ENCODE measurements at places on chromosomes 5 and 9. TPM values are rescaled to one million over a fixed set of nuclear protein-coding genes. Genes with fewer than 3 reads are reported as not detected.

Gene IL3
- total RNA-seq: not detected

Gene CATSPER3
- total RNA-seq: 0.89 TPM

Gene ZFP2
- total RNA-seq: 0.21 TPM

Gene FBP1
- 0.31 TPM for total RNA-seq

GRCh38 chr9:106921341-106921899 is 58.5 kb downstream of the ZNF462 start:
- no peaks in the 10 kb centered on the region for H3K27me3 ChIP-seq
- DNase-seq: no peak
- no peaks in the 10 kb centered on the region for H3K36me3 ChIP-seq
- no peak overlapping the region for H3K4me3 ChIP-seq
- H3K27ac ChIP-seq: no peak overlapping the region

DNA sequence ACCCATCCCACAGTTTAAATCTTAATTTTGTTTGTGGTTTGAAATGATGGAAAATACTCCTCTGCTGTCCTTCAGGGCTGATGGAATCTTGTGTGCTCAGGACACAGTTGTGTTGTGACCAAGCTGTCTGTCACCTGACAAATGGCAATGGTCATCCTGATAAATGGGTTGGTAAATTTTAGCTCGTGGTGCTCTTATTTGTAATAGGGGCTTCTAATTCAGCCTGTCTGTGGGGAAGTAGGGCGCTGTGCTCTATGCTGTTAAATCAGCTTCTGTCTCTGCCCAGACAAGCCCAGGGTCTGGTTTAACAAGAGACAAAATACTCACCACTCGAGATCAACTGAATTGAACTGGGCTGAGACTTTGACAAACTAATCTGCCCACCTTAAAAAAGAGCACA is 4.5 kb downstream of the LRRTM2 start:
- H3K27me3 ChIP-seq: peaks cover 32% of the 10 kb centered on the region
- DNase-seq: no peak
- H3K4me1 ChIP-seq: no peaks in the 10 kb centered on the region
- no peaks in the 10 kb centered on the region for H3K36me3 ChIP-seq

- DNase-seq: no peak
- no peaks in the 10 kb centered on the region for H3K4me1 ChIP-seq
- H3K36me3 ChIP-seq: no peaks in the 10 kb centered on the region
These were observed 59.0 kb upstream of the NUDT12 start for GRCh38 chr5:103621548-103621930.

DNA sequence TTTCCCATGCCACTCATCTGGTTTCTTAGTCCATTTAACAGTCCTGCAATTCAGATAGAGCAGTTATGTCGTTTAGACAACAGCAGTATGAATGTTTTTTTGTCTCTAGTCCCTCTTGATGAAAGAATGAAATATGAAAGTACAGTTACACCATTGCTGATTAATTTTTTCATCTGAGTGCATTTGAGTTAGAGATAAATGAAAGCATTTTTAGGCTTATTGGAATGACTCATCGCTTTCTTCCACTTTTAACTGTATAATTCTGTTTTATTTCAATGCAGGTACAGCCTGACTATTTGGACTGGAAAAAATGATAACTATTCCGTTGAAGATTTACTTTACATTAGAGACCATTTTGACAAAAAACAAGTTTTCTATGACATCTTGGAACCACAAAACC is 28.7 kb downstream of the ANKRD34B start:
- no peak overlapping the region for H3K4me3 ChIP-seq
- no peak overlapping the region for H3K27ac ChIP-seq
- DNase-seq: no peak

DNA sequence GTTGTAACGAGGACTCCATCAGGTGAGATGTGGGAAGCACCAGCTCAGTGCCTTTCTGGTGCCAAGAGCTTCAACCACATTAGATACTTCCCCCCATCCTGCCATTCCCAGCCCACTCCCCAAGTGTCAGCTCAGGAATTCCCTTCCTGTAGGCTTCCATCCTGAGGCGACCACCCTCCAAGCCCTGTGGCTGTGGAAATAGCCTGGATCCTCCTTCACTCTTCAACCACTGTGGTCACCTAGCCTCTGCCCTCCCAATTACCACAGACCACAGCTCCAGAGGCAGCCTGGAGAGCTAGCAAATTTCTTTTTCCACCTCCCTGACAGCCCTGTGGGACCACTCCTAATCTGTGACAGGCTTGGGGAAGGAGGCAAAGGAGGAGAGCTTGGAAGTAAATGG is 219.8 kb upstream of the MAP3K1 start:
- no peak overlapping the region for H3K4me3 ChIP-seq
- DNase-seq: no peak
- H3K36me3 ChIP-seq: peaks cover 1% of the 10 kb centered on the region
- H3K27me3 ChIP-seq: peaks cover 10% of the 10 kb centered on the region
- no peak overlapping the region for H3K27ac ChIP-seq
- peaks cover 5% of the 10 kb centered on the region for H3K4me1 ChIP-seq

GRCh38 chr9:137028263-137029057 is 423 bp upstream of the ABCA2 start:
- H3K36me3 ChIP-seq: no peaks in the 10 kb centered on the region
- H3K4me3 ChIP-seq: peak overlapping the region; percentile 71
- peak overlapping the region; percentile 88 for H3K27ac ChIP-seq
- peaks cover 68% of the 10 kb centered on the region for H3K4me1 ChIP-seq

DNA sequence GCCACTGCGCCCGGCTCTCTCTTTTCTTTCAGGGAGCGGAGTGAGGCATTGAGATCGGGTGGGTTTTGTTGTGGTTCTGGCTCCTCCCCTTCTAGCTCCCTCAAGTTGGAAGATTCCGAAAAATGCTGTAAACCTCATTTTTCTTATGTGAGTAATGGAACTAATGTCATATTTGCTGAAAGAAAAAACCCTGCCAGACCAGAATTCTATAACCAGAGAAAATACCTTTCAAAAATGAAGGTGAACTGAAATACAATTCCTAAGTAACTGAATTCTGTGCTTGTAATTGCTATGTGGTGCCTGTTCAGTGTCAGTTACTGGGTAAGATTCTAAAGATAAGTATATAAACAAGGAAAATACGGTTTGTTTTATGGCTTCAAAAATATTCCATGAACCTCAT is 30.9 kb upstream of the CDK20 start:
- DNase-seq: no peak
- no peak overlapping the region for H3K27ac ChIP-seq
- H3K4me1 ChIP-seq: peaks cover 9% of the 10 kb centered on the region
- H3K4me3 ChIP-seq: no peak overlapping the region

GRCh38 chr9:38346811-38347210 is 45.7 kb upstream of the ALDH1B1 start:
- no peaks in the 10 kb centered on the region for H3K36me3 ChIP-seq
- no peak for DNase-seq
- peaks cover 7% of the 10 kb centered on the region for H3K4me1 ChIP-seq

DNA sequence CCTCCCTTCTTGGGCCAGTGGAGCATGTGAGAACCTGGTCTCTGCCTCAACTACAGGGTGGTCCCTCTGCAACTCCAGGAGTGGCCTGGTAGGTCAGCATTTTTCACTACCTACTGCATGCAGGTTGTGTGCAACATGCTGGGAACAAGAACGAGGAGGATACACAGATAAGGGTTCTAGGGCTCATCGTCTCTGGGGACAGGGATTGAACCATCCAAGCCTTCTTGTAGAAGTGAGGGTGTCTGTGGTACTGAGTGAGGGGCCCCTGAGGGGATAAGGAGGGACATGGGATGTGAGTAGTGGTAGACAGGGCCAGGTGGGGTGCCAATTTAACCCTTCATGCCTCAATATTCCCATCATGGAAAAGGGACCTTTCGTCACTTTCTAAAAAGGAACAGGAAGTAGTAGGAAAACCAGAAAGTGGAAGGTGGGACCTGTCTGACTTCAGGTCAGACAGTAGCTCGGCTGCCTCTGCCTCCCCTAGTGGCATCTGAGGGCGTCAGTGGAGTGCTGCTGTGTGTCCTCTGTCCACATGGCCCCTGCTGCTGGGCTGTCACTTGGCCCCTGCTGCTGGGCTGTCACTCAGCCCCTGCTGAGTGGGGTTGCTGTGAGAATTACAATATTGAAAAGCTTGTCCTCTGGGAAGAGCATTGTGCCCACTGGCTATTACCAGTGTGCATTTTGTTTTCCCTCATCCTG is 48.6 kb upstream of the RNU6ATAC start:
- no peak overlapping the region for H3K4me3 ChIP-seq
- H3K36me3 ChIP-seq: no peaks in the 10 kb centered on the region
- no peaks in the 10 kb centered on the region for H3K27me3 ChIP-seq
- H3K4me1 ChIP-seq: no peaks in the 10 kb centered on the region
- DNase-seq: no peak

DNA sequence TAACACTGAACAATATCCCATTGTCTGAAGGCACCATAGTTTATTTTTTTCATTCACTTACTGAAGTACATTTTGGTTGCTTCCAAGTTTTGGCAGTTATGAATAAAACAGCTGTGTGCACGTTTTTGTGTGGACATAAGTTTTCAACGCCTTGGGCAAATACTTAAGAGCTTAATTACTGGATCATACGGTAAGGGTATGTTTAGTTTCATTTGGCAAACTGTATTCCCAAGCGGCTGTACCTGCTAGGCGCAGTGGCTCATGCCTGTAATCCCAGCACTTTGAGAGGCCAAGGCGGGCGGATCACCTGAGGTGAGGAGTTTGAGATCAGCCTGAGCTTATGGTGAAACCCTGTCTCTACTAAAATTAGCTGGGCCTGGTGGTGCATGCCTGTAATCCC is 63.7 kb upstream of the FAM120A start:
- H3K27ac ChIP-seq: no peak overlapping the region
- peaks cover 7% of the 10 kb centered on the region for H3K27me3 ChIP-seq
- H3K4me3 ChIP-seq: no peak overlapping the region
- H3K36me3 ChIP-seq: no peaks in the 10 kb centered on the region
- H3K4me1 ChIP-seq: no peaks in the 10 kb centered on the region
- DNase-seq: no peak

DNA sequence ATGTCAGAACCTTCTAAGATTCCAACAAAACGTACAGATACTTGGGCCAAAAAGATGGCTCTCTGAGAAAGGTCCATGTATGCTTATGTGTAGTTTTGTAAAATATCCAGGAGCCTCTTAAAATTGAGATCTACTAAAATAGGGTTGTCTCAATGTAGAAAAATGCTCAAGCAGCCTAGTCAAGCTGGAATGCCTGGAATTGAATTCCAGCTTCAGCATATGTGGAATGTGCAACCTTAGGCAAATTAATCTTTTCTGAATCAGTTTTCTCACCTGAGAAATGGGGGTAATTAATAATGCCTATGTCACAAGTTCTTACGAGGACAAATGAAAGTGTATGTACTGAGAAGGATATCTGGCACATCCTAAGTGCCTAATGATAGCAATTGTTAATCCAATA is 662.4 kb downstream of the DTWD2 start:
- H3K27me3 ChIP-seq: no peaks in the 10 kb centered on the region
- no peaks in the 10 kb centered on the region for H3K4me1 ChIP-seq
- no peak for DNase-seq
- no peaks in the 10 kb centered on the region for H3K36me3 ChIP-seq

- no peaks in the 10 kb centered on the region for H3K27me3 ChIP-seq
- H3K27ac ChIP-seq: peak overlapping the region; percentile 96
- H3K4me1 ChIP-seq: peaks cover 75% of the 10 kb centered on the region
- peaks cover 6% of the 10 kb centered on the region for H3K36me3 ChIP-seq
These were observed 8.6 kb upstream of the PHYKPL start for GRCh38 chr5:178241231-178241663.

Measured in activated CD8-positive, alpha-beta T cell treated with anti-CD3 and anti-CD28 coated beads, Interleukin-2, amount 10 ng/mL, durations not matched to agents 7 days and 5 days (primary cell).